ENCODE measurements at places on chromosomes 11 and 22. TPM values are rescaled to one million over a fixed set of nuclear protein-coding genes. Genes with fewer than 3 reads are reported as not detected.

LDLRAD3 gene
- polyA plus RNA-seq = 3.4 TPM

PYGM gene
- 1.8 TPM for polyA plus RNA-seq

HSPB2 gene
- polyA plus RNA-seq = 0.69 TPM

HORMAD2 gene
- polyA plus RNA-seq = not detected

GRCh38 chr22:27834364-27835185 lies 33.0 kb upstream of the MN1 start:
- H3K27me3 ChIP-seq = no peaks in the 10 kb centered on the region
- H3K4me3 ChIP-seq = no peak overlapping the region
- no peaks in the 10 kb centered on the region for H3K4me1 ChIP-seq
- H3K36me3 ChIP-seq = no peaks in the 10 kb centered on the region

DNA sequence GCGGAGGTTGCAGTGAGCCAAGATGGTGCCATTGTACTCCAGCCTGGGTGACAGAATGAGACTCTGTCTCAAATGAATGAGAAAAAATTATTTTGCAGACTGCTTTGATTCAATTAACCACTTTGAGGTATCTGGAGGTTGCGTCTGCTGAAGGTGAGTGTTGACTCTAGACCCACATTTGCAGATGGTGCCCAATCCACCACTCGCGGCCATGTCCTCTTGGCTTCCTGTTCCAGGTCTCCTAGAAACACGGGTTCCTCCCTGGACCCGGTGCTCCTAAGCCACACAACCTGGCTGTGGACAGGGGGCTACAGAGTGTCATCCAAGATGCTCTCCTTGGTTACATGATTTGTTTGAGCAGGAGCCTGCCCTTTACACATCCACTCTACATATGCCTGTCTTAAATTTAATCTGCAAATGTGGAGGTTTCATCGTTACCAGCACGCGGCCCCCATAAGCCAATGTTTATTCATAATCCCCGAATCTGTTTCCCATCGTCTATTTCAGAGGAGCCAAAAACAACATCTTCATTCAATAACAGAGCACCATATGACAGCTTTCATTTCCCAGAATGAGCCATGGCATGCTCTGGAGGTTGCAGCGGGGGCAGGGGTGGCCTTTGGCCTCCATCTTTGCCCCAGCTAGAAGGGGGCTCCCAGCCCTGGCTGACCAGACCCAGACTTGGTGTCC lies 377.2 kb downstream of the CTTN start:
- DNase-seq = no peak
- H3K27ac ChIP-seq = no peak overlapping the region
- no peaks in the 10 kb centered on the region for H3K27me3 ChIP-seq
- H3K36me3 ChIP-seq = no peaks in the 10 kb centered on the region

- peak; percentile 47 for DNase-seq
- no peak overlapping the region for H3K4me3 ChIP-seq
- no peaks in the 10 kb centered on the region for H3K4me1 ChIP-seq
These were observed 92.2 kb downstream of the BRD1 start for GRCh38 chr22:49735411-49735900.

- DNase-seq = no peak
- no peak overlapping the region for H3K4me3 ChIP-seq
- H3K27ac ChIP-seq = no peak overlapping the region
These were observed 16.7 kb upstream of the OR9Q1 start for GRCh38 chr11:58006940-58007339.

DNA sequence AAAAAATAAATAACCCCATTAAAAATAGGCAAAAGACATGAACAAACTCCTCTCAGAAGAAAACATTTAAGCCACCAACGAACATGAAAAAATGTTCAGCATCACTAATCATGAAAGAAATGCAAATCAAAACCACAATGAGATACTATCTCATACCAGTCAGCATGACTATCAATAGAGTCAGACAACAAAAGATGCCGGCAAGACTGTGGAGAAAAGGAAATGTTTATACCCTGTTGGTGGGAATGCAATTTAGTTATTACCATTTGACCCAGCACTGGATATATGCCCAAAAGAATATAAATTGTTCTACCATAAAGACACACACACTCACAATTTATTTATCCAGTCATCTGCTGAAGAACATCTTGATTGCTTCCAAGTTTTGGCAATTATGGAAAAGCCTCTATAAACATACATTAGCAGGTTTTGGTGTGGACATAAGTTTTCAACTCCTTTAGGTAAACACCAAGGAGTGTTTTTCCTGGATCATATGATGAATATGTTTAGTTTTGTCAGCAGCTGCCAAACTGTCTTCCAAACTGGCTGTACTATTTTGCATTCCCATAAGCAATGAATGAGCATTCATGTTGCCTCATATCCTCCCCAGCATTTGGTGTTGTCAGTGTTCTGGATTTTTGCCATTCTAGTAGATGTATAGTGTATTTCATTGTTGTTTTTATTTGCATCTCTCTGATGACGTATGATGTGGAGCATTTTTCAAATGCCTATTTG lies 28.0 kb downstream of the OR8D1 start:
- H3K27ac ChIP-seq = no peak overlapping the region
- no peak overlapping the region for H3K4me3 ChIP-seq
- H3K27me3 ChIP-seq = no peaks in the 10 kb centered on the region
- H3K36me3 ChIP-seq = no peaks in the 10 kb centered on the region

DNA sequence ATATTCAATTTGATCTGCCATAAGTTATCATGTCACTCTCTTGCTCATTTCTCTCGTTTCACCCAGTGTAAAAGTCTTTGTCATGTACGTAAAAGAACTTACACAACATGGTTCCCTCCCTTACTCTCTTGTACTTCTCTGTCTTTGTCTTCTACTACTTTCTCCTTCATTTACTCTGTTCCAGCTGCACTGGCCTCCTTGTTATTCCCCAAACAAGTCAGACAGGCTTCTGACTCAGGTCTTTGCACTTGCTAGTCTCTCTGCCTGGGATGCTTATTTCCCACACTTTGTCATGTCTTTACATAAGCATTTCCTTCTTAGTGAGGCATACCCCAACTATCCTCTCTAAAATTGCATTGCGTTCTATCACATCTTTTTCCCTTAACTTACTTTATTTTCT lies 117.3 kb downstream of the CYP2R1 start:
- no peaks in the 10 kb centered on the region for H3K27me3 ChIP-seq
- H3K36me3 ChIP-seq = no peaks in the 10 kb centered on the region
- H3K27ac ChIP-seq = peak overlapping the region; percentile 24
- no peak overlapping the region for H3K4me3 ChIP-seq
- no peak for DNase-seq

- no peaks in the 10 kb centered on the region for H3K36me3 ChIP-seq
- no peak overlapping the region for H3K4me3 ChIP-seq
- no peak overlapping the region for H3K27ac ChIP-seq
- H3K27me3 ChIP-seq = no peaks in the 10 kb centered on the region
These were observed 3.9 kb upstream of the PRG2 start for GRCh38 chr11:57394203-57394965.

- peaks cover 57% of the 10 kb centered on the region for H3K36me3 ChIP-seq
- no peak overlapping the region for H3K4me3 ChIP-seq
- DNase-seq = no peak
- H3K4me1 ChIP-seq = no peaks in the 10 kb centered on the region
These were observed 11.7 kb downstream of the PHRF1 start for GRCh38 chr11:587978-588380.

DNA sequence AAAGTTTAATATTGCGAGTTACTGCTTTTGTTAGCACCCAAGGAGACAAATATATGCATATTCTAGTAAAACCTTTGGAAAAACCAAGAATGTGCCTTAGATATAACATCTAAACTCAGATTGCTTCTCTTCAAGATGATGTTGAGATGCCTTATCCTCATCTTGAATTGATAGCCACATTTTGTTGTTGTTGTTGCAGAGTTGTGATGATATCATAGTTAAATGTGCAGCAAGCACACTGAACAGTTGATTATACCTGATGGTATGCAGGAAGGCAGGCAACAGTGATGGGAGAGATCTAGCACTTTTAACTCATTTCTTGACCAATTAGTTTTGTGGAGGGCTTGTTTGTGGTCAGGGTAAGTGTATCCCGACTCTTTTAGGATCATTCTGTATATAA lies 48.0 kb downstream of the KDM2A start:
- no peak overlapping the region for H3K27ac ChIP-seq
- H3K27me3 ChIP-seq = no peaks in the 10 kb centered on the region
- peaks cover 35% of the 10 kb centered on the region for H3K4me1 ChIP-seq
- no peak overlapping the region for H3K4me3 ChIP-seq
- DNase-seq = no peak
- H3K36me3 ChIP-seq = no peaks in the 10 kb centered on the region

- no peak overlapping the region for H3K4me3 ChIP-seq
- DNase-seq = no peak
- H3K27ac ChIP-seq = no peak overlapping the region
- no peaks in the 10 kb centered on the region for H3K27me3 ChIP-seq
These were observed 207.5 kb downstream of the ETS1 start for GRCh38 chr11:128379587-128380580.

GRCh38 chr11:77436506-77436905 lies 37.4 kb downstream of the PAK1 start:
- H3K27me3 ChIP-seq = no peaks in the 10 kb centered on the region
- H3K4me3 ChIP-seq = no peak overlapping the region
- DNase-seq = no peak
- no peak overlapping the region for H3K27ac ChIP-seq

Data from sigmoid colon (tissue), 7 donors.